ENCODE measurements at places on chromosomes 16 and 17. TPM values are rescaled to one million over a fixed set of nuclear protein-coding genes. Genes with fewer than 3 reads are reported as not detected.

The OR1A1 gene
- polyA plus RNA-seq, result not detected

The STAT5B gene
- polyA plus RNA-seq, result 47.9 TPM

The HOXB6 gene
- polyA plus RNA-seq, result not detected

The SEPTIN12 gene
- not detected for polyA plus RNA-seq

The KRT39 gene
- not detected for polyA plus RNA-seq

The CEP112 gene
- polyA plus RNA-seq, result 0.10 TPM

The RMI2 gene
- polyA plus RNA-seq, result 0.24 TPM

The CNTD1 gene
- polyA plus RNA-seq, result not detected

The PRRT2 gene
- not detected for polyA plus RNA-seq

The ZKSCAN2 gene
- polyA plus RNA-seq, result 0.44 TPM

The TSEN54 gene
- 10.3 TPM for polyA plus RNA-seq

DNA sequence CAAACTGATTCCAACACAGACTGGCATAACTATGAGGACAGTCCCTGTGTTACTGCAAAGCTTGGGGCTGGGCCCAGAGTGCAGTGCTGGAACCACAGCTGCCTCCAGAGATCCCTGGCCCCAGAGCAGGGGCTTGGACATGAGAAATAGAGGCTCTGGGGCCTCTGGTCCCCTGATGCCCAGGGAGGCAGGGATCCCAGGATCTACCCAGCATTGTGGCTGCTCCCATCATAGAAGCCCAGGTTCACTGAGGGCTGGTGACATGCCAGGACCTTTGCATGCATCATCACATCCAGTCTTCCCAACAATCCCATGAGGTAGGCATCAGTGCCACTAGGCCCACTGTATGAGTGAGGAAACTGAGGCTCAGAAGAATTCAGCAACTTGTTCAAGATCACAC is 95.8 kb downstream of the TMEM132E start:
- DNase-seq, result no peak

DNA sequence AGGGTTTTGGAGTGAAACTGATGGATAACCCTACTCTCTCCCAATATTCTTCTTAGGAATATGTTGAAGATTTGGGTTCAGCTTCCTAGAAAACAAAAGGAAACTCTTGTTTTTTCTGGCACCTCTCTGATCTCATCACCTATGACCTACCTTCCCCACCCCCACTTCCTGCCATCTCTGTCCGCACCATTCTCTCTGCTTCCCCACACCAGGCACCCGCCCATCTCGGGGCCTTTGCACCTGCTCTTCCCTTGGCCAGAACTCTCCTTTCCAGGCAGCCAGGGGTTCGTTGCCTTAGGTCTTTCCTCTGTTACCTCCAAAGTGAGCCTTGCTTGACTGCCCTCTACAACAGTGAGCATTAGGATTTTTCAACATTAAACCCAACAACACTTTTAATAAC is 159.7 kb downstream of the IRX3 start:
- no peak for DNase-seq

GRCh38 chr16:576197-576822 is 6.5 kb downstream of the PIGQ start:
- DNase-seq, result no peak

DNA sequence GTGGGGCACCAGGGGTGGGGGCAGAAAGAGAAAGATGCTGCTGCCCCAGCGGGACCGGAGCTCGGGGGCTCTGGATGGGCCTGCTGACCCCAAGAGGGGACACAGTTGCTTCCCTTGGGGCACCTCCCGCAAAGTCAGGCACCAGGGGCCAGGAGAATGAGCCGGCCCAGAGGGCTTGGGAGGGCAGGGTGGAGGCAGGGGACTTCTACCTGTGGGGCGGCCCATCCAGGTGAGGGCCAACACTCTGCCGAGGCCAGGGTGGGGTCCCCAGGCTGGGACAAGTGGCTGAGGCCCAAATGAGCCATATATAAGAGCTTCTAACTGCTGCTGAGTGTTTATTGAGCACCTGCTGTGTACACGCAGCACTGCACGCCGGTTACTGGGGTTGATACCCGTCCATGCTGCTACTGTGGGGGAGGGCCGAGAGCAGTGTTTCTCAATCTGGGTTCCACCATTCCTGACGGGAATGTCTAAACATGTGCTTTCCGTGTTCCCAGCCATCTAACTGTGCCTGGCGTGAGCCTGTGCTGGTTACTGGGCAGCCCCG is 211.7 kb upstream of the GSE1 start:
- DNase-seq, result no peak

DNA sequence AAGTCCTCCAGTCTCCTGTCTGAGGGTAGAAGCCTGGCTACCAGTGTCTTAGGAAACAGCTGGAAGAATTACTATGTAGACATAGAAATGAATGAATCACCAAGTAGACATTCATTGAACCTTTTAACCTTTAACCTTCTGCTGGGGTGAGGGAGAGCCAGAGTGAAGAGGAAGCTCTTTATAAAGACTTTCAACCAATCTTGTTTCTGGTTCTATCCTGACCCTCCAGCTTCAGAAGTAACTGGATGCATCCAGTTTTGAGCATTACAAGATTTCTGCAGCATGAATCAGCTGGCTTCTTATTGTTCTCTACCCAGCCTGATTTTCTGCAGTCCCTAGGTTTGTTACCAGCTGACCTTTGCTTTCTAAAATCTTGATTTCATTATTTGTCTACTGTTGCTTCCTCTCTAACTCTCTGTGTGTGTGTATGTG is 8.5 kb downstream of the TEKT1 start:
- no peak for DNase-seq

- DNase-seq, result no peak
Measured at GRCh38 chr16:57380671-57381462, 8.6 kb downstream of the CX3CL1 start.

GRCh38 chr17:3656755-3657587 is 11.4 kb downstream of the TAX1BP3 start:
- DNase-seq, result no peak

DNA sequence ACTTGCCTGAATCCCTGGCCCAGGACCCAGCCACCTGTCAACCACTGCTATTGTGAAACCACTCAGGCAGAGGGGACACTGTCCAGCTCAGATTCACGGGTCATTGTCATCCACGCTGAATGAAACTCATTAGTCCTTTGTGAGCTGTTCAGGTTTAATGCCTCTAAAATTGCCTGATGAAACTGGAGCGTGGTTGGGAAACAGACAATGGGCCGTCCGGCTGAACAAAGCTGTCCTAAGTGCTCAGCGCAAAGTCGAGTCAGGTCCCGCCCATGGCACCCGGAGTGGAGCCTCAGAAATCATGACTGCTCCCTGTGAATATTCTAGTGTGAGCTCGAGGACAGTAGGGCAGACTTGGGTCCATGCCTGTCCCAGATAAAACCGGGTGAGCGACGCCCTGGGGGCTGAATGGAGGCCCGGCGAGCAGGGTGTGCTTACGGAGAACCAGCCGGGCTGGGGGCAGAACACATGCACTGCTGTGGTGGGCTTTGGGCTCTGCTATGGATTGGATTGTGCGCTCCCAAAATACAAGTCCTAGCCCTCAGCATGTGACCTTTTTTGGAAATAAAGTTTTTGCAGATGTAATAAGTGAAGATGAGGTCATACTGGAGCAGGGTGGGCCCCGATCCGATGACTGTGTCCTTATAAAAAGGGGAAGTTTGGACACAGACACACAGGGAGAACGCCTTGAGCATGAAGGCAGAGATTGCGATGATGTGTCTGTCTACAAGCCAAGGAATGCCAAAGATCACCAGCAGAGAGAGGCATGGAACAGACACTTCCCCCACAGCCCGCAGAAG is 12.9 kb upstream of the CMIP start:
- peak; percentile 96 for DNase-seq

DNA sequence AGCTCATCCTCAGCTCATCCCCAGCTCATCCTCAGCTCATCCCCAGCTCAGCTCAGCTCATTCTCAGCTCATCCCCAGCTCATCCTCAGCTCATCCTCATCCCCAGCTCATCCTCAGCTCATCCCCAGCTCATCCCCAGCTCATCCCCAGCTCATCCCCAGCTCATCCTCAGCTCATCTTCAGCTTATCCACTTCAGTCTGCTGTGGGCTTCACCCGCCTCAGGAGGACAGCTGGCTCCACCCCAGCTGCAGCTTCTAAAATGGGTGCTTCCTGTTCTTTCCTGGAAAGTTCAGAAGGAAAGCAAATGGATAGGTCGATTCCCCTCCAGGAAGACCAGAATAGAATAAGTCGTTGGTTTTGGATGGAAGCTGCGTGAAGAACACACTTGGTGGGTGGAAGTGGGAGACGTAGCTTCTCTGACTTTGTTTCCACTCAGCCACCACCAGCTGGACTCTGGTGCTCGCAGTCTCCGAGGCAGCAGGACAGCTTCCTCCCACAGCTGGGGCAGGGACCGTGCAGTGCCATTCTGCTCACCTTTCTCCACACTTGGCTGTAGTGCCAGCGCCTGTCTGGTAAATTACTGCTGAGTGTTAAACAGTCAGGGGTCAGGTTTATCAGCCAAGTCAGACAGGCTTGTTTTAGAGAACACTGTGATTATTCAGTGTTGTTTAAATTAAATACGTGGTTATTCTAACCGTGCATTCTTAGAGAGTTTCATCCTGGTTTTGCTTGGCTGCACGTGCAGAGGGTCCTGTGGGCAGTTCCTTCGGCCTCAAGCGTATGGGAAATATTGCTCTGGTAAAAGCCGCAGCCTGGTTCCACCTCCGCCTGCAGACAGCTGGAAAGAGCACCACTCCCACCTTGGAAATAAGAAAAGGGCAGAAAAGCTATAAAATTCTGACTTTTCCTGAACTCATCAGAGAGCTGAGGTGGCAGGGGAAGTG is 61.0 kb upstream of the CHMP6 start:
- DNase-seq, result no peak

DNA sequence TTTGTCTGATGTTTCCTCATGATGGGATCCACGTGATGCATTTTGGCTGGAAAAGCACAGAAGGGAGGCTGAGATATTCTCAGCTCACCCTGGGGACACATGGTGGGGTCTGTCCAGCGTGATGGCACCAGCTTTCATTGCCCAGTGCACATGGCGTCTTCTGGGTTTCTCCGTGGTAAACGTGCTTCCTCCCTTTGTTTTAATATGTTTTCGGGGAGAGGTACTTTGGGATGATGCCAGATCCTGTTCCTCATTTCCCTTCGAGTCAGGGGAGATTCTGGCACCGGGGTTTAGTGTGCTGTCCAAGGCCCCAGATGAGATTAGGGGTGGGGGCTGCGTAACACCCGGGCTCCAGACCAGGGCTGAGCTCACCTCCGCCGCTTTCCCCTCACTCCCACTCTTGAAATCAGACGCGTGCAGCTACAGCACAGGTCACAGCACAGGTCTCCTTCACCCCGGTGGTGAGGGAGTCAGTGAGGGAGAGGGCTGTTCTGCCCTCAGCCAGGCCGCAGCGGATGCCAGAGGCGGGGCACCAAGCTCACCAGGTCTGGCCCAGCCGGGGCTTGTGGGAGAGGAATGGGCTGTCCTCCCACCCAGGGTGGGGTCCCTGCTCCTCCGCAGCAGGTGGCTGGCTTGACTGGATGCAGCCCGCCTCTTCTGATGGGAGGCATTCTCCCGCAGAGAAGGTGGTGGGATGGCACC is 33.9 kb downstream of the COX4I1 start:
- peak; percentile 27 for DNase-seq

GRCh38 chr16:30473231-30474073 is 910 bp downstream of the ITGAL start:
- DNase-seq, result peak; percentile 76

GRCh38 chr17:27241346-27241946 is 52.5 kb upstream of the WSB1 start:
- peak; percentile 81 for DNase-seq

DNA sequence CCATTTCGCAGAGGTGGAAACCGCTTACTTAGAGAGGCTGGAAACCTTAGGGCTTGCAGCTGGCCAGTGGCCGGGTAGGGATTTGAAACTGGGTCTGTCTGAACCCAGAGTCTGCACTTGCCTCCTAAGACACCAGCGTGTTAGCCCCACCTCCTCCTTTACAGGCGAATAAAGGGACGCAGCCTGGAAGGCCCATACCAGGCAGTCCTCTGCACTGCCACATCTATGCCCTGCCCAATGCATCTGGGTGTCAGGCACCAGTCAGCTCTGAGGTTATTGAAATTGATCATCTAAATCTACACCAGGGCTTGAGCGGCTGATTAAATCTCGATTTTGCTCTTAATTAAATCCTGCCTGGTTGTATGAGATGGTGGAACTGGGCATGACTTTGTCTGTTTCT is 19.9 kb upstream of the NAGS start:
- no peak for DNase-seq

- DNase-seq, result no peak
Measured at GRCh38 chr16:86015606-86016005, 116.6 kb downstream of the IRF8 start.

- no peak for DNase-seq
Measured at GRCh38 chr17:10681866-10682446, 15.4 kb downstream of the SCO1 start.

GRCh38 chr17:76233588-76234353 is 6.5 kb downstream of the RNF157 start:
- no peak for DNase-seq

- DNase-seq, result no peak
Measured at GRCh38 chr17:35735036-35735805, 3.8 kb downstream of the RASL10B start.

DNA sequence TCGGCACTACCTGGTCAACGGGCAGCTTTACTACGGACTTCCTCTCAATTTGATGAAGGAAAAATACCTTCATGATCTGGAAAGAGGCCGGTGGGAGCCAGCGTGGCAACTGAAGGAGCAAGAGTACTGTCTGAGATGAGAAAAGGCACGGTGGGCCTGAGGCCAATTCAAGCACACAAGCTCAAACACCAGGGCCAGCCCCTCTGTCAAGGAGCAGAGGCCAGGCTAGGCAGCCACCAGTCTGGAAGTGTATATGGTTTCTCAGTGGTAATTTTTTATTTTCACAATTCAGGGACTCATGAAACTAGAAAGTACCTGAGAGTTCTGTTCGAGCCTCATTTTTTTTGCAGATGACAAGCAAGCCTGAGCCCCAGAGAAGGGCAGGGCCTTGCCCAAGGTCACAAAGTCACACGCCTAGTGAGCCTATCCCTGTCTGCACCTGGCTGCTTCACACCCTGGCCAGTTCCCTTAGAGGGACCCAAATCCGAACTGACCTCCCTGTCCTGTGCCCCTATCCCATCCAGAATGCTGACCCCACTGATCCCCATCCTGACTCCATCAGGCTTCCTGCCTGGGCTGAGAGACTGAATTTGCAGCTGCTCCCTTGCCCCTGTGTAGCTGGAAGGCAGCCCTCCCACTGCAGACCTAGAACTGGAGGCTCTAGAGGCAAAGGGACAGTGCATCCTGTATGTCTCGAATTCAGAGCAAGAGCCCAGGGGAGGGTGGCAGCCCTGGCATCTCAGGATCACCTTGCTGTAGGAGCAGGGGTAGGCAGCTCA is 4.8 kb upstream of the TBX2 start:
- no peak for DNase-seq

DNA sequence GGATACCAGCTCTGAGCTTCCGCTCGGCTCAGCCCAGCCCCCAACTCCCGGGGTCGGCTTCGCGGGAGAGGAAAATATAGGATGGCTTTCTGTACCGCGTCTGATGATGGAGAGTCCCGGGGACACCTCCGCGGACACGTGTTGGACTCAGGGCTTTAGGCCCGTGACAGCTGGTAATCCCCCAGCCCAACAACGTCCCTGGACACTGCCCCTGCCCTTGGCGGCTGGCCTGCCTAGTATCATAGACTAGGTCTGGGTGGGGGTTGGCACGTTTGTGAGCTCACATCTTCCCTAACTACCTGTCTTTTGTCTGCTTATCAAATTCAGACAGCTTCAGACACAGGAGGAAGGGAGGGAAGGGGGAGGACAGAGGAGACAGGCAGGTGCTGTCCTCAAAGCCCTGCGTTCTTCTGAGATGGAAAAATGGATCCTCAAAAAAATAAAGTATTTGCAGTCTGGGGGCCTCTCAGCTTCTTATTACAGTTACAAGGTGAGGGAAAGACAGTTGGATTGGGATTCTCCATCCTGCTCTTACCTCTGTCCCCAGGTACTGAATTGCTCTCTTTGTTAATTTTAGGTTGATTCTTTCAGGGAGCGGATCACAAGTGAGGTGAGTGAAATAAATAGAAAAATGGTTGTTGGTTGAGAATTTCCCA is 698 bp downstream of the PSME3 start:
- DNase-seq, result peak; percentile 56

All from CD14-positive monocyte (primary cell).